ENCODE measurements at places on chromosomes 12 and 14.

DNA sequence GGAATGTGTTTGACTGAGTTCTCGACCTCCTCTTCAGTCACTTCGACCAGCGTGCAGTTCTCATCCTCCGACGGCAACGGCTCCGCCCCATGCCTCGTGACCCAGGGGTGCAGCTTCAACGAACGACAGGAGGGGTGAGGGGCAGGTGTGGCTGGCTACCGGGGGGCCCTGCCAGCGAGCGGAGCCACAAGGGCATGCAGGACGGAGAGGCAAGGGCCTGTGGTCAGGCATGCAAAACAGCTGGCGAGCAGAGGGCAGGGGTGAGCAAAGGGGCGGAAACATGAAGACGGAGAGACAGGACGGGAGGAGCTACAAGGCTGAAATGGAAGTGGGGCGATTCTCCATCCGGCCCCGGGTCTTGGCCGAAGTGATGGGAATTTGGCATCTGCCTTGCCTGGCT is 38.7 kb downstream of the P2RX4 start:
- no peak for DNase-seq

- DNase-seq = no peak
These were observed 29.7 kb downstream of the TEP1 start for GRCh38 chr14:20383636-20384035.

DNA sequence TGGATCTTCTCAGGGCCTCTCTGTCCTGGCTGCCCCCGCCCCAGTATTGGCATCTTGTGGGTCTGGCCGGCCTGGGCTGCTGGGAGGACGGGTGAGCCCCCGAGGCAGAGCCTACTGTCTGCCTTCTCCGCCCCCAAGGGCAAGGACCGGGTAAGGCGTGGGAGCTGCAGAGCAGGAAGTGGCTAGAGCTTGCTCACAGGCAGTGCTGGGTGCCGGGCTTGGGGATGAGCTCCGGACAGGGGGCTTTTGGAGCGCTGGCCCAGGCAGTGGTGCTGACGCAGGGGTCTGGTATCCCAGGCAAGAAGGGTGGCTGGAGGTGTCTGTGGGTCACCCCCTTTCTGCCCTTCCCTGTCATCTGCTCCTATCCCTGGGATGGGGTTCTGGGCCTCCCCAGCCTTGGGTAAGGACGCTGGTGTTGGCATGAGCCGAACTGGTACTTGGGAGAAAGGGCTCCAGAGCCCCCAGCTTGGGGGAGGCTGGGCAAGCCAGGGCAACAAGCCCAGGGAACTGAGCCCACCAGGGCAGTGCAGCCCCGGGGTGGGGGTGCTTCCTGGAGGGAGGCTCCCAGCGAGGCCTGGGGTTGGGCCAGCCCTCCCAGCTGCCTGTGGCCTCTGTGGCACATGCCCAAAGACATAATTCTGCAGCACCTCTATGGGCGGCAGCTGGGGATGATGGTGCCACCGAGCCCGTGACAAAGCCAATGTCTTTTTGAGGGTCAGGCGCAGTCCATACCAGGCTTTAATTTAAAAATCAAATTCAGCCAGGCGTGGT is 126.3 kb downstream of the KIF26A start:
- no peak for DNase-seq

- no peak for DNase-seq
These were observed 220.4 kb downstream of the NUBPL start for GRCh38 chr14:31781578-31781977.

DNA sequence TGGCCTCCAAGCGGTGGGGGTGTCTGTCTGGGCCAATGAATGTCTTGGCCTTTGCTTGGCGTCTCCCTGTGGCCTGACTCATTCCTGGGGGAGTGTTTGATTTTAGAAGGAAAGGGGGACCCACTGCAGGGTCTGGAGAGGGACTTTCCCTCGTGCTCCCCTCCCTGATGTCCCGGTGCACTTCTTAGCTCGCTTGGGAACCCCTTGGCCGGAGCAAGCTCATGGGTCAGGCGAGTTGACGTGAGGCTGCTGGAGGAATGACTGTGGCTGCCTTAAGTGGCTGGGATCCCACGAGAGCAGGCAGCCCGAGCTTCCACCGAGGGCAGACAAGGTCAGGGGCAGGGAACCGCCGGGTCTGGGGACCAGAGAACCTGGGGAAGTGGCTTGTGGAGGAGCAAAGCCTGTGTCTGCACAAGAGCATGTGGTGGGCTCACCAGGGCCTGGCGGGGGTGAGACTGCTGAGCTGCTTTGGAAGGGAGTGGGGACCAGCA is 218.4 kb upstream of the C14orf180 start:
- DNase-seq = no peak

DNA sequence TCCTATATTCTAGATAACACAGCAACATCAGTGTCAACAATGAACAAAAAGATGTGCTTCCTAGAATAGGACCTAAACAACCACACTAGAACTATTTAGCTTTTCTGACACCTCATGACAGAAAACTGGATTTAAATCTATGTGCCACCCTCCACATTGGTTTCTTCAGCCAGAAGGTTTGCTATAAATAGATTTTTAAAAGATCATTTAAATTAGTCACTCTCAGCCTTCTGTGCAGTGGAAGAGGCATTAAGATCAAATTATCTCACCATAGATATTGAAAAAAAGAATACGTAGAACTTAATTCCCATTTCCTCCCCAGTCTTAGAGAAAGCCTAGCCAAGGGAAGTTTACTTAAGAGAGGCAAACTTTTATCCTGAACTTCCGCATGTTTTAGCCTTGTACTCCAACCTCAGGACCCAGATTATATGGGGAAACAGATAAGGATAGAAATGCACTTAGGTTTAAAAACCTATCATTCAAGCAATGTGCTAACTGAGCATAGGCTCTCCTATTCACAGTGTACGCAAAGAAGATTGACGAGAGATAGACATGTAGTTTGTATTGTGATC is 59.6 kb downstream of the NELL2 start:
- no peak for DNase-seq

DNA sequence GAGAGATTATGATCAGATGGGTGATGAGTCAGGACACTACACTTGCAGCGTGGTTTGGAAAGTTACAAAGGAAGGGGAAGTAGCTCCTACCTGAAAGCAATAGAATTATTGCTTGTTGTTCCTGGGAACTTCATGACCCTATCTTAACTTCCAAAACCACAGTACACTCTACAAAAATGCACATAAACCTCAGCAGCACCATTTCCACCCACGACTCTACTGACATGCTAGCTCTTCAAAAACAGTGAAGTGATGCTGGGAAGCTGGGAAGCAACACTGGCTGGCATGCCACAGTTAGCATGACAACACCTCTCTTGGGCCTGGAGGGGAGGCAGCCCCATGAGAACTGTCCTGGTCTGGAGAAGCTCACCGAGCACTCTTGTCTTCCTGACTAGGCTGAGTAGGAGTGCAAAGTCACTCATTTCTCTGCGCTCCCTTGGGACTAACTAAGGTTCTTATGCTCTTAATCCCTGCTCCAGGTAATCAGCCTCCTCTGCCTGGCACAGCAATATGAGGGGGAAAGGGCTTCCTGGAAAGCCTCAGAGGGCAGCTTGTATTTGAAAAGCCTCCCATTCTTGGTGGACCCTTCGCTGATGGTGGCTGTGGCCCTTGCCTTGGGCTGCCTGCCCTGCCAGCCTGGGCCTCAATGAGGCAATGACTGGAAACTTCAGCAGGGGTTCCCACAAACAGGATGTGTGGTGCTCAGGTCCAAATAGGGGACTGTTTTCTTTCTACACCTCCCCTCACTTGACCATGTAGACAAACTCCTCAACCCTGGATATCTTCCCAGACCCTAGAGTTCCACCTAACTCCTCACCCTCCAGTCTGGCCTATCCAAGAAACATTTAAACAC is 1.2 kb downstream of the KRT3 start:
- DNase-seq = no peak

DNA sequence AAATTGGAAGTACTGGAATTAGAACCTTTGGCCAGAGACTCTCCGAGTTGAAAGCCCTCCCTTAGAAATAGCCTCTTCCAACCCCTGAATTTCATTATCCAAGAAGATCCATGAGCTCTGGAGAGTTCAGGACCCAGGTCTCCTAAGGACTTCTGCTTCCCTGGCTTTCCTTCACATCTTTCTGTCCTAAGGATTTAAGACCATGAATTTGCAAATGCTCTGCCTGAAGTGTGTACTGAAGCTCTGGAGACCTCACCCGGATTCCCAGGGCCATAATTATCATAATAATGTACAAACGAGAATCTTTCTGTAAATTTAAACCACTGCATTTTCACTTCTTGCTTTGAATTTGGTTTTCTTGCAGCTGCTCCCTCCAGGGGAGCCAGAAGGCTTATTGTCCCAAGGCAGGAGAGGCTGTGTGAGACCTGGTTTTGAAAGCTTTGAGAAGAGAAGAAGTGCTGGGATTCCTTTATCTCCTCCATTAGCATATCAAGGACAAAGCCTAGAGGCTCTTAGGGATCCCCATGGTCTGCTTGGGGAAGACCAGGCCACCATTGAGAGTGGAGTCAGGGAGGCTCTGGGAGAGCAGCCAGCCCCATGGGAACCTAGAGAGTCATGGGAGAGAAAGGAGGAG is 41.1 kb downstream of the GLRX5 start:
- no peak for DNase-seq

Data from HEK293T (cell line).